ENCODE measurements at places on chromosomes 2 and 18.

GRCh38 chr2:96437512-96437911 is 67.6 kb downstream of the NEURL3 start:
- no peak for ATAC-seq

- no peak for ATAC-seq
Measured at GRCh38 chr2:169254774-169255173, 107.6 kb downstream of the LRP2 start.

- no peak for ATAC-seq
Measured at GRCh38 chr18:21593540-21594257, 6.8 kb downstream of the ESCO1 start.

GRCh38 chr2:202278036-202278760 is 12.6 kb downstream of the NOP58 start:
- ATAC-seq, result peak; percentile 76

GRCh38 chr2:174611854-174612253 is 14.2 kb upstream of the WIPF1 start:
- ATAC-seq, result no peak

DNA sequence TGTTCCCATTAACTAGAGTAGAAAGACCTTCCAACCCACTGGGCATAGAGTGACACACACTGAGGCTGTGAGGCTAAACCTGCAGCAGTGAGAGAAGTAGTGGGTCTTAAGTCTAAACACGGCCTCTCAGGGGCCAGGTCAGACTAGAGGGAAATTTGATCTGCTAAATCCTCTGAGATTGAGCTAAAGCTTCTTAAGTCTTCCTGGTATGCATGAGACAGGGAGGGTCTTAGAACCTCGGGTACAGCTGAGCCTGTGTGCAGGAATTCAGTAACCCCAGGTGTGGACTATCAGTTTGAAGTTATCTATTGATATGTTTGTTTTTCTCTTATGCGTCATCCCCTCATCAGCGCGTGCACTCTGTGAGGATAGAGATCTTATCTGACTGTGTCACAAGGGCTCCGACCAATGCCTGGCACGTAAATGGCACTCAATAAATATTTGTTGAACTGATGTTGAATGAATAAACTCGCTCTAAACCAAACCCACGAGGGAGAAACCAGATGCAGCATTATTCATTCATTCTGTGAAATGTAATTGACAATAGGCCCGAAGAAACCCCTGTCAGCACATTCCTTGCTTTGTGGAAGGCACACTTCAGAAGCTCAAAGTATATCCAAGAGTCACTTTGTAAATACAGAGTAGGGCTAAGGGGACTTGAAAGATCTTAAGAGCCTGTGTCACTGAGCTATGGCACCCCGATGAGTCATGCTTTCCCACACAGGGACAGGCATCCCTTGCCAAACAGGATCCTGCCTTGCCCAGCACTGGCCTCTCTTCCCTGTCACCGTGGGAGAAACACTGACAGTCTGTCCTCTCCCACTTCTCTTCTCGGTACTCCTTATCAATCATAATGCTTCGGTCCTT is 21.7 kb upstream of the RAB10 start:
- ATAC-seq, result no peak

GRCh38 chr2:173079973-173080860 is 4.6 kb downstream of the MAP3K20 start:
- no peak for ATAC-seq

DNA sequence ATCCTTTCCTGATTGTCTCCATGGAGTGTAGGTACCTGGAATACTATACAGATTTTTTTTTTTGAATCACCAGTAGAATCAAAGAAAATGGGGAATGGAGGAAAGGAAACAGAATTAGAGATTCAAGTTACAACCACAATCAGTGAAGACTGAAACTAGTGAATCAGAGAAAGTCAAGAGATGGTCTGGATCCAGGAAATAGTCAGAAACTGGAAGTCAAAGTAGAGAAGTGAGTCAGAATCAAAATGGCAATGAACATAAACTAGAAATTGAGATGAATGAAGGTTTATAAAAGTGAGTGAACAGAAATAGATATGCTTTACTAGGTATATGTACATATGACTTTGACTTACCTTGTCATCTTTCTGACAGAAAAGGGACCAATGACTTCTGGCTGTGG is 579.0 kb downstream of the PLCL1 start:
- no peak for ATAC-seq

GRCh38 chr2:46871976-46872381 is 43.6 kb downstream of the MCFD2 start:
- no peak for ATAC-seq

DNA sequence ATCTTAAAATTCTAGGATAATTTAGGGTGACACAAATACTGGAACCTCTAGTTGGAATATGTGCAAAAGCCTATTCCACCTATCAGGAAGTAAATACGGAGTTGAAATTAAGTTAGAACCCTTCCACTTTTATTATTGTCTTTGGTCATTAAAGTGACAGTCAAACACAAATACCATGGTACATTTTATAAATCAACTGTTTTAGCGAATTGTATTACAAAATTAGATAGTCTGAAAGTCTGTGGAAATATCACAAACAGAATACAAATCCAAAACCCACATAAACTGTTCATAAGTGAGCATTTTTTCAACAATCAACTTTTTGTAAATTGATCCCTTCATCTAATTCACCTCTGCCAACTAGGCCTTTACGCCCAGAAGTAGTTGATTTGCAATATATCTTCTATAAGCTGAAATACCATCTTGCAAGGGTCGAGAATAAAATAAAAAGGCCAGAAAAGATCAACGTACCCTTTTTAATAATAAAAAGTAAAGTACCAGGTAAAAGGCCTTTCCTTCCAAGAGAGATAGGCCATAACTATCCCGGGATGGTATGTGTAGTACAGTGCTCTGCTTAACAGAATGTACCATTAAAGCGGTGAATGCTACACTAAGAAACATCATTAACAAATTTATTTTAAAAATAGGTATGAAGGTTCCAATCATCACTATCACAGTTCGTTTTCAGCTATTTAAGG is 1.3 kb downstream of the USP34 start:
- no peak for ATAC-seq

- ATAC-seq, result no peak
Measured at GRCh38 chr18:32036506-32037180, 18.0 kb downstream of the RNF125 start.

DNA sequence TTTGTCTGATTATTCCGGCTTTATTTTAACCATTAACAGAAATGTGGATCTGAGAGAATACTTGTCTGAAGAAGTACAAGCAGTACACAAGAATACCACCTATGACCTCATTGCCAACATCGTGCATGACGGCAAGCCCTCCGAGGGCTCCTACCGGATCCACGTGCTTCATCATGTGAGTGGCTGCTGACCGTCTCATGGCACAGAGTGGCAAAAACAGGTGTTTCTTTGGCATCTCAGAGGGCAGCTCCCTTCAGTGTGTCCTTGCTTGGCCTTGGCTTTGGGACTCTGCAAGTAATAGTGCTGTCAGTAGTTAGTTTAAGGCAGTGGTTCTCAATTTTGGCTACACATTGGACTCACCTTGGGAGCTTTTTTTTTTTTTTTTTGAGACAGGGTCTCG is 23.1 kb downstream of the SFTPB start:
- no peak for ATAC-seq

- ATAC-seq, result no peak
Measured at GRCh38 chr2:113050921-113051895, 1.5 kb downstream of the IL36B start.

- no peak for ATAC-seq
Measured at GRCh38 chr18:59385191-59385590, 26.1 kb upstream of the LMAN1 start.
